ENCODE measurements at places on chromosomes 3 and 15.

DNA sequence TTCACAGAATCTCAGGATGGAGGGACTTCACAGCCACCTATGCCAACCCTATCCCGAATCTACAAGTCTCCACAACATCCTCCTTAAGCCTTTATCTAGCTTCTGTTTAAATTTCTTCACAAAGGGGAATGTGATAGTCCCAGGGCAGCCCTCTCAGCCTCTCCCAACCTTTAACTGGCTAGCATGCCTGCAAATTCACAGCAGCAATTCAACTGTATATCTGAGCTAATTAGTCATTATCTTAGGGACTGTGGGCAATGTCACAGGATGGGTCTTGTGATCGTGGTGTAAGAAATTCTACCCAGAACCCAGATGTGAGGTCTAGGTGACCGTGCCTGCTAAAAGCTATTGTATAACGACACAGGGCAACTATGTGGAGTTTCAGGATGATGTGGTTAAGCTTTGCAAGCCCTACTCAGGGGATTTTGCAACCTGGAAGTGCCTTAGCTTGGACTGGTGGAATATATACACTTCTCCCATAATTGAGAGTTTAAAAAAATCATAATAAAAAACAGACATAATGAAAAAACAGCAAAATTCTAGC, 65.5 kb upstream of the FBN1 start:
- DNase-seq, result no peak

- no peak for DNase-seq
Observed at GRCh38 chr3:123790254-123791072, 93.7 kb downstream of the MYLK start.

GRCh38 chr3:71425491-71426071, 157.9 kb downstream of the FOXP1 start:
- no peak for DNase-seq

- no peak for DNase-seq
Observed at GRCh38 chr15:93308026-93308690, 219.1 kb upstream of the RGMA start.

- no peak for DNase-seq
Observed at GRCh38 chr3:19945969-19946831, 697 bp upstream of the RAB5A start.

DNA sequence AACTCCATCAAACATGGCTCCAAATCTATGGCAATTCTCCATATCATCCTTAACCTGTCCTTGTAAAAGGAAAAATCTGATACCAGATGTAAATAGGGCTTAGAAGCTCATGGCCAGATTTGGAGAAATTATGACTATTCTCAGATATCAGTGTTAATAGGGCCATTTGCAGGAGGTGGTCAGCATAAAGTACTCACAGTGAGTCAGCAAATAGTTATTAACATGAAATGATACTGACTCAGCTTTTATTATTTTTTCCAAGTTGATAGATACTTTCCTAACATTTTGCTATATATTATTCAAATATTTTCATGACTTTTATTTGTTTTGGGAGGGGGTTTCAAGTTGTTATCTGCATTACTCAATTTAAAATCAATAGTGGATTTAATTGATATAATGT, 255.8 kb downstream of the MFSD1 start:
- DNase-seq, result no peak

DNA sequence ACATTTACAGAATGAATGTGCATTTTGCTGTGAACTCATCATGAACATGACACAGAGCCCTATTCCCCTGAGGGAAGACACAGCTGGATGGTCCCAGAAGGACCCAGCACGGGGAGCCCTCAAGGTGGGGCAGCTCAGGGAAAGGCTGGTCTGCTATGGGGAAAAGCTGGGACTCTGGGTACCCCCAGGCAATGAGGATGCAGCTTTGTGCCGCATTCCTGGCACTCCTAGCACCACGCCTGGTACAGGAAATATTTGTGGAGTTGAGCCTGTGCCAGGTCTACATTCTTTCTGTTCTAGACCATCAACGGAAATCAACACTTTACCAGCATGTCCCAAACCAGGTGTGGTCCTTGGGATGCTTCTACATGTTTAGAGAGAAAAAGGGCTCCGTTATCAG, 74.0 kb downstream of the SRGAP3 start:
- DNase-seq, result no peak

GRCh38 chr15:83129791-83130190, 22.3 kb downstream of the TM6SF1 start:
- no peak for DNase-seq

GRCh38 chr3:19901918-19902317, 32.1 kb downstream of the EFHB start:
- DNase-seq, result no peak

GRCh38 chr3:154227531-154227930, 96.8 kb downstream of the DHX36 start:
- no peak for DNase-seq

- DNase-seq, result no peak
Observed at GRCh38 chr3:20307383-20307782, 121.4 kb upstream of the SGO1 start.

DNA sequence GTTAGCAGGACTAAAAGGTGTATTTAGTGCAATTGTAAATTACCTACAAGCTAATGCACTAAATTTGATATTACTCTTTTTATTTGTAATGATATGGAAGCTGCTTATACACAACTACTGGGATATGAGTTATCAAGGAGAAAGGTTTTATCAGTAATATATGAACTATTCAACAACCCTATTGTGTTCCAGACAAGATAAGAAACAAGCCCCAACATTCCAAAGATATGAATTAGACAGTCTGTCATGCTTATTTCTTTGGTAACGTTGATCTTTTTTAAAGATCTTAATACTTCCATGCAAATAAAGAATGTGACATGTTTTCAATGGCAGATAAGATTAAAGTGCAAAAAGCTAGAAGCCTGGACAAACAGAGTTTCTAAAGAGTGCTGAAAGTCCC, 314.0 kb upstream of the THBS1 start:
- no peak for DNase-seq

DNA sequence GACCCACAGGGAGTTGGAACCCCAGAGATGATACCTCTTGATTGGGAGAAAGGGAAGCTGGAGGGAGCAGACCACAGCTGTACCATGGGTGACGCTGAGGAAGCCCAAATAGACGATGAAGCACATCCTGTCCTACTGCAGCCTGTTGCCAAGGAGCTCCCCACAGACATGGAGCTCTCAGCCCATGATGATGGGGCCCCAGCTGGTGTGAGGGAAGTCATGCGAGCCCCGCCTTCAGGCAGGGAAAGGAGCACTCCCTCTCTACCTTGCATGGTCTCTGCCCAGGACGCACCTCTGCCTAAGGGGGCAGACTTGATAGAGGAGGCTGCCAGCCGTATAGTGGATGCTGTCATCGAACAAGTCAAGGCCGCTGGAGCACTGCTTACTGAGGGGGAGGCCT, 201.1 kb downstream of the AKAP13 start:
- no peak for DNase-seq

DNA sequence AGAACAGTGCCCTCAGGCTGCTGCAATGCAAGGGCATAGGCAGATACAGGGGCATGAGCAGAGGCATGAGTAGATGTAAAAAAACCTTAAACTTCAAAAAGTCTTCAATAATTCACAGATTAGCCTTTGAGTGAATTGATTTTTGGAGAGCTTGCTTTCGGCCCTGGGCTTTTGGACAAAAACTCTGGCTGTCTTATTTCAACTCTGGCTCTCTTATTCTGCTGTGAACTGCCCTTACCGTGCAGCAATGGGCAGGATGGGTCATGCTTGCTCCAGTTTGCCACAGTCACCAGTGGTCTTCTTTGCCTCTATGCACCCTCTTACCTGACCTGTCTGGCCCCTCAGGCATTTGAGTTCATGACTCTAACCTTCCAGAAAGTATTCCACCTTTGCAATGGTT, 555.7 kb downstream of the MAGI1 start:
- DNase-seq, result no peak

GRCh38 chr3:167066977-167067786, 312.9 kb downstream of the ZBBX start:
- DNase-seq, result no peak

DNA sequence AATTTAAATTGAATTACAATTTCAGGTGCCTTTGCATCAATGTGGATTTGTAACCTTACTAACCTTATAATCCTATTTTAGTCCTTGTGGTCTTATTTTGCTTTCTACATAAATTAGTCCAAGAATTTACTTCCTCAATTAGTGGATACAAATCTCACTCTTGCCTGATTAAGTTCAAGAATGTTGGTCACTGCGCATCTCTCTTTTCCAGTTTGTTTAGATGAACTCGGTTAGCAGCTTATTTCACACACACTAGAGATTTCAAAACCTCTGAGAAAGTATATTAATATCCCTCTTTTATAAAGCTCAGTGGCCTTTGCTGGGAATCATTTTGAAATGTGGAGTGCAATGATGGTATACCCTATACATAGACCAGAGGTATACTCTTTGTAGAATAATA, 243.4 kb downstream of the DTWD1 start:
- no peak for DNase-seq

DNA sequence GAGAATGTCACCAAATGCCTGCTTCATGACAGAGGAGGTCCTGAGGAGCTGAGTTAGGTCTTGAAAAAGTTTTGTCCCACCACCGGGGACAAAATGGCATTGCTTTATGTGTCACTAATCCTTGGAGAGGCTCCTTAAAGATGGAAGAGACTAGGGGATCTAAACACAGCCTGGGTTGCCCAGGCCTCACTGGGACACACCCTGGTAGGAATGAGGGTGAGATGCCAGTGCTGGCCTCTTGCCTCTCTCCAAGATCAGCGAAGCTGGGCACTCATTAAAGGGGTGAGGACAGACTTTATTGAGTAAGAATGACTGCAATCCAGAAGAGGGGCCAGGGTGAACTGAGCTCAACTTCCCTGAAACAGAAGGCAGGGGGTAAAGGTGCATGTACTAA, 58.5 kb upstream of the KLF13 start:
- DNase-seq, result no peak

- no peak for DNase-seq
Observed at GRCh38 chr15:72196409-72197040, 1.1 kb downstream of the GRAMD2A start.

All from amniotic stem cell (primary cell).